NCI-H1694 treated with DMSO at 0.1 percent for 48 hours (cell line): ENCODE measurements at places on chromosomes 13 and 19.

DNA sequence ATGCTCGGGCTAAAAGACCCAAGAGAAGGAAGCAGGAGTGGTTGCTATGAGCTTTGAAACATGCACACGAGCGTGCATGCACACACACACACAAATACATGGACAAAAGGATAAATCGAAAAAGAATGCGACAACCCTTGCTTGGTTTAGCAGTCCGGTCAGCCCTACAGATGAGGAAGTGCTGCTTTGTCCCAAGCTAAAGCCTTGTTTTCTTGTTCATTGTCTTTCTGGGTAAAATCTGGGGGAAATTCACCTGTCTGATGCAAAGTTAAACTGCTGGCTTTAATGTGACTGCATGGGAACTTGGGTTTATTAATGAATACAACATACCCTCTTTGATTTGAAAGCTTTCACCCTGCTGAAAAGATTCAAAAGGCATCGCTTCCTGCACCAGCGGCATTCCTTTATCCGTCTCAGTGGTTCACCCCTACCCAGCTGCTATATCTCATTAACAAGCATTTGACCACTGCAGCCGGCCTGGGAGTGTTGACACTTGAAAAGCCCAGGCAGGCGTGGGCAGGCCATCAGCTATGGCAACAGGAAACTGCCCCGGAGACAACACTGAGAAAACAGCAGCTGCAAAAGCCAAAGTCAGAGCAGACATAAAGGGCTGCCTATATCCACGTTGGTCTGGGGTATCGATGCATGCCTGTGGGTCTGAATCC lies 301.7 kb downstream of the NDFIP2 start:
- no peak for DNase-seq

DNA sequence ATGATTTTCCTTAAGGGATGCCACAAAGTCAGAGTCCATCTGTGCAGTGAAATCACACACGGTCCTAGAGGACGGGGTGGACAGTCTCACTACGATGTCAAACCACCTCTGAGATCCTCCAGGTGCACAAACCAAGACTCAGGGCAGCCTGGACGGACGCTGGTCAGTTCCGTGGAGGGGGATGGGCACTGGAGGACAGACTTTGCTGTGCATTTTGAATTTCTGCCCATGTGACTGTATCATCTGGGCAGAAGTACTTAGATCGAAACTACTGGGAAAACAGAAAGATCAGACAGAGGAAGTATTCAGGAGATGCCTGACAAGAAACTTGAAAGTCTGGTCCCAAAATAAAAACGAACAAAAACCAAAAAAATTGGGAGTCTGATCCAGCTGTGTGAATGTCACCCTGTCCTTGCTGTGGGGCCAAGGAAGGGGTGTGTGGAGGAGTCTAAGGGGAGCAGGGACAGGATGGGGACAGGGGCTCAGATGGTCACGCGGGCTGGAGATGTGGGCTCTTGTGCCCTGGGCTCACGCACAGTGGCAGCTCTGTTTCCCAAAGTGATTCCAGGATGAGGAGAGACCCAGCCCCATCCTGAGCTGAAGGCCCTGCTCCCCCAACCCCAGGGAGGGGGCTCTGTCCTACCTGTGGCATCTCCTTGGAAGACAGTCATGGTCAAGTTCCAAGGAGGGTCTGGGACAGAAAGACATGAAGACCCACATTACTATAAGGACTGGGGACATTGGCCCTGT lies 1.5 kb downstream of the SIGLEC8 start:
- no peak for DNase-seq

DNA sequence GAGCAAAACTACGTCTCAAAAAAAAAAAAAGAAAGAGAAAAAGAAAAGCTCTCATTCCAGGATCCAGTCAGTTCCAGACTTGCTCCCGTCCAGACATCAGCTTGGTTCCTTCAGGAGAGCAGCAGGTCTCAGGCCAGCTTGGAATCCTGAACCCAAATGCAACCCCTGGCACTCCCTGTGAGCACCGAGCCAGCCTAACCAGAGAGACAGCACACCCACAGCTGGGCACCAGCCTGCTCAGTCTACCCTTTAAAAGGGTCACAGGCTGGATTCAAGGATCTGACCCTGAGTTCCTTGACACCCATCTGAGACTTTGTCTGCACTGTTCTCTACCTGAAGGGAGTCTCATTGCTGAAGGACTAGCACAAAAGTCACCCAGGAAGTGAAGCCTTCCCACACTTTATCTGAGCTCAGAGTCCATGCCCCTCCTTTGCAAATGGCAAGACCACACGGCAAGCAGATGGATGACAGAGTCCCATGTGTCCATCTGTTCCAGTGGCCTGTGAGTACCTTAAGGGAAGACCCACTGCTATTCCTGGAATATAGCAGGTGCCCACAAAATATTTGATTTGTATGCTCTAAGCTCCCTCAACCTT lies 1.4 kb downstream of the PEPD start:
- no peak for DNase-seq

DNA sequence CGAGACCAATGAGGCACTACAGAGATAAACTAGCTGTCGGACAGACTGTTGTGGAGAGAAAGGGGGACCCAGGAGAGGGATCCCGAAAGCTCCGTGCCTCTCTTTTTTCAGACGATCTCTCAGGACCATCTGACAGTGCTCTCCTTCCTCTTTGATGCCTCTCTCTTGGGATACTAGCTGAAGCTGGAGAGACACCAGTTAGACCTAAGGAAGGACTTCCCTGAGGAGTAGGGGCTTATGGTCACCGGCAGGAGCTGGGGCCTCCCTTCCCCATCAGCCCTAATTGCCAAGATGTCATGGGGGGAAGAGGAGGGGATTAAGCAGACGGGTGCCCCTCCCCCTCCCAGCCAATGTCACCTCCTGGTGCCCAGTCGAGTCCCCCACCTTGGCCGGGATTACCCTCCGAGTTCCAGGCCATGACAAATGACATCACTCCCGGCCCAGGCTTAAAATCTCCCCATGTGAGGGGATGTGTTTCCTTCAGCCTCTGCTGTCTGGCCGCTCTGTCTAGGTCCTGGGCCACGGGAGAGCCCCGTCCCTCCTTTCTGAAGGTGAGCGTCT lies at the start of gene CRX:
TSS of gene CRX (plus strand) at position 478 of the 561 bp plus-strand sequence. CDS start 12,507 bp downstream, outside the sequence.
- DNase-seq = no peak
